Activated T-helper 2 cell treated with anti-CD3 and anti-CD28 coated beads, Interferon-gamma antibody, Interleukin-2, Interleukin-4, amounts not matched to agents 10 μg/mL and 5 μg/mL and 100 μg/mL, durations not matched to agents 14 hours and 24 hours and 36 hours (primary cell): ENCODE measurements at places on chromosomes 2 and 18.
A peak's percentile ranks its signal among the peaks of the same experiment; 100 is the strongest.

DNA sequence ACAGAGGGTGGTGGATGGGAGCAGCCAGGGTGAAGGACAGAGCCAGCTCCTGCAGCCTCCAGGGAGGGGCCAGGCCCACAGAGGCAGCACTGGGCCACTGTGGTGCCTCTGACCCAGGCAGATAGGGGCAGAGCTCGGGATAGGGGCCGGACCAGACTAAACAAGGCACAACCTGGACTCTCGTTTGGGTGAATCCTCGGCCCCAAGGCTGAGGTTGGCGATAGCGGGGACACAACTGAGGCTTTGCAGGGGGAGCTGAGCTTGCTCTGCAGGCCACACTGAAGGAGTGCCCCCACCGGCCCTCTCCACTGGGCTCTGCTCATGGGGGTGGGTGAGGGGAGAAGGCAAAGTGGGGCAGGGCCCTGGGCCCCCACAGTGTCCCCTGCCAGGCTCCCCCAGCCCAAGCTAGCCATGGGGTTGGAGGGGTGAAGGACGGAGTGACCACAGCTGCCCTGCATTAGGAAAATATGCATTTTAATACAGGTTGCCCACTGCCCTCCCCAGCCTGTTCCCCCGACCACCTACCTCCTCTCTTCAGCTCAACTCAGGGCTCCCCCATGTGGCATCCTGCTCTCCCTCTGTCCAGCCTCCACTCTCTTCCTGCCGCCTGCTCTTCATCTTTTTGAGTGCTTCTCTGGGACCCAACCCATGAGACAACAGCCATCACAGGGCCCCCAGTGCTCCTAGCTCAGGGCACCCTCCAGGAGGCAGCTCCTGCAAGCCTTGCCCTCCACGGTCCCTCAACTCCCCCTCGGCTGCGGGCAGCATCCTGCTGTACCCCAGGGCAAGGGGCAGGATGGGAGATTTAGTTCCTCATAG is 152.8 kb downstream of the INHBB start:
- no peak for DNase-seq

DNA sequence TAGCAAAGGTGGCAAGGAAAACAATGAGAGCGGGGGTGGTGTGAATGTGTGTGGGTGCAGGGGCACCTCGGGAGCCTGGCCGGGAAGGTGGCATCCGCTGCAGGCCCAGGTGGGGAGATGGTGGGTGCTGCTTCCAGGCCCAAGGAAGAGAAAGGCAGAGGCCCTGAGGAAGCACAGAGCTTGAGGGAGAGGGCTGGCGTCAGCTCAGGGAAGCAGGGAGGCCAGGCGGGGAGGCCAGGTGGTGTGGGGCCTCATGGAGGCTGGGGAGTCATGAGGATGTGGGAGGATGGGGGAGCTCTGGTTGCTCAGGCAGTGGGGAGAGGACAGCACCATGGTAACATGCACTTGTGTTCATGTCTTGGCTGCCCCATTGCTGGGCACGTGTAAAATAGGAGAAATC is 43.3 kb downstream of the AGAP1 start:
- no peak for DNase-seq

GRCh38 chr2:238850091-238850490 is 2.2 kb downstream of the TWIST2 start:
- DNase-seq: no peak

DNA sequence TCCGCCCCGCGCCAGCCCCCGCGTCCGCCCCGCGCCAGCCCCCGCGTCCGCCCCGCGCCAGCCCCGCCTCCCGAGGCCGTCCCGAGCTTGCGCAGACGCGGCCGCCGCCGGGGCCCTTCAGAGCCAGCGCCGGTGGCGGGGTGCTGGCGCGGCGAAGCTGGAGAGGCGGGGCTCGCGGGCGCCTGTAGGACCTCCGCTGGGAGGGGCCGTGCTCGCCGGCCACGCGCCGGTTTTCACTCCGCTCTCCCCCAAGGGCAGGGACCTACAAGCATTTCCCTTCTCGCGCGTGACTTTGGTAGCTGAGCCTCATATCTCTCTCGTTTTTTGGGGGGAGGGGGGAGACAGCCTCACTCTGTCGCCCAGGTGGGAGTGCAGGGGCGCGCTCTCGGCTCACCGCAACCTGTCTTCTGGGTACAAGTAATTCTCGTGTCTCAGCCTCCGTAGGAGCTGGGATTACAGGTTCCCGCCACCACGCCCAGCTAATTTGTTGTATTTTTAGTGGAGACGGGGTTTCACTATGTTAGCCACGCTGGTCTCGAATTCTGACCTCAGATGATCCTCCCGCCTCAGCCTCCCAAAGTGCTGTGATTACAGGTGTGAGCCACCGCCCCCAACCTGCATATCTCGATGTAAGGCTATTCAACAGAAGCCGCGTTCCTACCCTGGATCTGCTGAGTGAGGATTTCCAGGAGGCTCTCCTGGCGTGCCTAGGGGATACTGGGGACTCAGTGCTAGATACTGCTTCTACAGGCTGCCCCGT is at the start of gene ZNF514:
ZNF514 (minus strand) TSS at position 159 of the 760 bp plus-strand sequence. CDS start 6,595 bp downstream, outside the sequence.
- DNase-seq: peak; percentile 73

DNA sequence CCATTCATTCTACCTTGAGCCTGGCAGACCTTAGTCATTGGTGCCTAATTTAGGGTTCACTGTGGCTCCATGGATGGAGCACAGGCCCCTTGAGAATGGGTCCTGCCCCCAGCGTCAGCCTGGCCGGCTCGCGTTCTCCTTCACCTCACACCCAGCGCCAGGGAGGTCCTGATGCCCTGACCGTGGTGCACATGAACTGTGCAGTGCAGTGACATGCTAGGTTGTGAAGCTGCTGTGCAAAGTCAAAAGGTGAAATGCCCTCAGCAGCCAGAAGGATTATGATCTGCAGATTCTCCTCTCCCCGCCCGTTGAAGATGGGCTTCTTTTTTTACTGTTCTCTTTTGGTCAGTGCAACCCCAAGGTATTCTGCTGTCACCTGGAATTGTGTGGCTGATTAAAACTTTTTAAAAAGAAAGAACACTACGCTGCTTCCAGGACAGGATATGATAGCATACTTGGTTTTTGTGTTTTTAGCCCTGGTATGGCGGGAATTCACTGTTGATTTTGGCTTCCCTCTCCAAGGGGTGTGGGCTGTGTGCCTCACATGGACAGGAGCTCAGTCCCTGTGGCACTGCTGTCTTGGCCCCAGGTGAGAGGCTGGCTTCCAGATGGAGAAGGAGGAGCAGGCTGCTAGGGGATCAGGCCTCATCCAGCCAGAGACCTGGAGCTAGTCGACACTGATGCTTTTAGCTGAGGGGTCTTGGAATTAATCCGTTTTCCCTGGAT is 49.4 kb upstream of the MCFD2 start:
- DNase-seq: no peak

DNA sequence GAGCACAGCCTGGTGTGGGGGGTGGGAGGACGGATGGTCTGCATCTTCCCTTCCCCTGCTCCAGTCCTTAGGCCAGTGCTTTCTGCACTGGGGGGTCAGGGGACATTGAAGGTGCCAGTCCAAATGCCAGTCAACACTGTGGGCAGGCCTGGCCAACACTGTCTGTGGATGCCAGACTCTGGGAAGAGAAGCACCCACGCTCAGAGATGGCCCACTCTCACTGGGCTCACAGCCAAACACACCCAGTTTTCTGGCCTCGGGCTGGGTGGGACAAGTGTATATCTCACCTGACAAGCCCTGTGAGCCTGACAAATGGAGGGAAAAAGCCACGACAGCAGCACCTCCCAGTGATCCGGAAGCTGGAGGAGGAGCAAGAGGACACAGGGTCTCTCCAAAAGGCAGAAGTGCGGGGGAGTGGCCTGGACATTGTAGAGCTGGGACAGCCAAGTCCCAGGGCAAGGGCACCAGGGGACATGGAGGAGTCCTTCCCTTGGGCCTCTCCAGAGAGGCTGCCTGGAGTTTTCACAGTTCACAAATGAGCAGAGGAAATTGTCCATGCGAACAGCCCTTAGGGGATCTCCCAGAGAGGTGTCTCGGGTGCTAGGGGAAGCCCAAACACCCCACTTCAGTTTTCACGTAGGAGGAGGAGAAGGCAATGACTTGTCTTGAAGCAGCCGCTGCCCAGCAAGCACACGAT is 79.3 kb downstream of the SDC1 start:
- DNase-seq: no peak

DNA sequence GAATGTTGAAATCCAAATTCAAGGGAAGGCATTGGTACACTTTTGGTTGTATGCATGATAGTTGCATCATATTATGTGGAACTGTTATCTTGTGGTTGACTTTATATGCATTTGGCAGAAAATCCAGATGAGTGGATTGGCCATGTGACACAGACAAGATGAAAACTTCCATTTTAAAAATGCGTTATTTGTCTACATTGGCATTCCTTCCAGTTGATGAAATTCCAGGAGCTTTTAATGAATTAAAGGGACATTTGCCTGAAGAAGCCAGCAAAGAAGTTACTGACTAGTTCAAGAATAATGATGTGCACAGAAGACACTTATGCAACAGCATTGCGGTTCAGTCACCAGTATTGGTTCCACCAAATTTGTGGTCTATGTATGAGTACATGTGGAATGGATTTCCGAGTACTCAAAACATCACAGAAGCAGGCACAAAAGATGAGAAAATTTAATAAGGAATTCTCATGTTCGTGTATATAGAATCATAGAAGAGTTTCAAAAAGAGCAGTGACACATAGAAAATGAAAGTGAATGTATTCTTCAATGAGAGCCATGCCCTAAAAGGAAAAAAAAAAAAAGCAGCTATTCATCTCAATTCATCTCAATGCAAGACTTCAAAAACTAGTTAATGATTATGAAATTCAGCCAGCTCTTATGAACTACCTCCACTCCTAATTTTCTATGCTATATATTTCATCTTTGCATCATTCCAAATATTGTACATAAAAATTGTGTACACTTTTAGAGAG is 232.1 kb downstream of the RBM43 start:
- DNase-seq: no peak

DNA sequence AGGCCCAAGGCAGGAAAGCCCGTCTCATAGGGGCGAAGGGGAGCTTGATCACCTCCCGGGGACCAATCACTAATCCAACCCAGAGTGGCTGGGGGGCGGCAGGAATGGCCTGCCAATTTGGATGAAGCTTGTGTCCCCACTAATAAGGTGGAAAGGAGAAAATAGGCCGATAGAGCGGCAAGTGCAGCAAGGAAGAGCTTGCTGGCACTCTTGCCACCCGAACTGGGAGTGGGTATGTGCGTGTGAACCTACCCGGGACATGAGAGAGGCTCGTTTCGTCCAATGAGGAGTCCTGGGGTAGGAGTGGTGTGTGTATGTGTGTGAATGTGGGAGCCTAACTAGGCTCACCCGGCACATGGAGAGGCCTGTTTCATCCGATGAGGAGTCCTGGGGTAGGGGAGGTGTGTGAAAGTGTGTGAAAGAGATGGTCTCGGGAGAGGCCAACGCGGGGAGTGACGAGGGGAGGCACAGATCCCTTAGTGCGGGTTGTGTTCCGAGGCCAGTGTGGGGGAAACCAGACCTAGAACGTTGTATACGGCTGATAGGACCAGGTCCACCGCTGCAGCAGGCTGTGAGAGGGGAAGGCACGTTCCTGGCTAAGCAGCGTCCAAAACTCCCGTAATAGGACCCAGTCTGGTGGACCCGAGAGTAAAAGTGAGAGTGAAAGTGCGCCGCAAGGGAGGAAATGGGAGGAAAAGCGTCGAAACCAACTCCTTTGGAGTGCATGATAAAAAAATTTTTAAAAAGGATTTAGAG is 47.1 kb upstream of the SELENOI start:
- no peak for DNase-seq

DNA sequence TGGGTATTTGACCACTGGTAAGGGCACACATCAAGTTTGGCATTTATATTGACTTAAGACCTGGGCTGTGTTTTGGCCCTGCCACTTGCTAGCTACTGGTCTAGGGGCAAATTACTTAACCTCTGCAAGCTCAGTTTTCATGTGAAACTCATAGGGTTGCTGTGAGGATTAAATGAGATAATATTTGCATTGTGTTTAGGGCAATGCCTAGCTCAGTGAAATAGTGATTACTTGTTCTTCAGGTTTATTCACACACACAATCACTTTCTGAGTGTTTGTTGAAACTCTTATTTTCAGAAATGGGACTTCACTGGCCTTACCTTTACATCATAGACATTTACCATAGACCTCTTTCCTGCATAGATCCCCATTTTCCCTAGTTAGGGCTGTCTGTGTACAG is 12.3 kb downstream of the CERS6 start:
- DNase-seq: no peak

- no peak for DNase-seq
Measured at GRCh38 chr2:226063704-226064440, 664.4 kb downstream of the NYAP2 start.

GRCh38 chr2:154700136-154700535 is 1.6 kb downstream of the KCNJ3 start:
- DNase-seq: no peak

- DNase-seq: no peak
Measured at GRCh38 chr18:48923746-48924629, 26.8 kb downstream of the SMAD7 start.

GRCh38 chr2:20027705-20028434 is 15.4 kb upstream of the MATN3 start:
- DNase-seq: no peak
